ENCODE measurements at places on chromosomes 5 and 9. TPM values are rescaled to one million over a fixed set of nuclear protein-coding genes. Genes with fewer than 3 reads are reported as not detected.

GRCh38 chr5:91024727-91025126 is 358.4 kb downstream of the ARRDC3 start:
- no peak overlapping the region for H3K27ac ChIP-seq
- H3K4me1 ChIP-seq, result no peaks in the 10 kb centered on the region
- no peak for DNase-seq
- no peak overlapping the region for H3K4me3 ChIP-seq

GRCh38 chr9:83432104-83432627 is 106.0 kb downstream of the FRMD3 start:
- peak; percentile 69 for DNase-seq
- H3K4me3 ChIP-seq, result no peak overlapping the region
- peak overlapping the region; percentile 70 for H3K27ac ChIP-seq
- peaks cover 10% of the 10 kb centered on the region for H3K4me1 ChIP-seq

DNA sequence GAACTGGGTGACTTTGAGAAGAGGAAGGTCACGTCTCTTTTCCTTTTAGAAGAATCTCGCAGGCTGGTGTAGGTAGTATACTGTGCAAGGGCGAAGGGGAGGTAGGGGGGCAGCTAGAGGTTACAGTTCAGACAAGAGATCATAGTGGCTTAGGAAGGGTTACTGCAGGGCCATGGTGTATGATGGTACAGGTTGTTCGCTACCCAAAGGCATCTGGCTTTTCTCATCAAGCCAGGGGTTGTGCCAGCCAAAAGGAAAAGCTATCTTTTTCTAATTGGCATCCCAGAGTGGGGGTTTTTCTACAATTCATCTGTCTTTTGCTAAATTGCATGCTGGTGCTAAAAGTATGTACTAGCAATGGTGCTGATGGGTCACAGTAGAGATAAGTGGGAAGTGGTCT is 22.8 kb downstream of the MAMDC2 start:
- DNase-seq, result no peak
- no peak overlapping the region for H3K4me3 ChIP-seq
- H3K4me1 ChIP-seq, result no peaks in the 10 kb centered on the region
- H3K36me3 ChIP-seq, result no peaks in the 10 kb centered on the region

PCDHA1 gene
- total RNA-seq, result not detected

DNA sequence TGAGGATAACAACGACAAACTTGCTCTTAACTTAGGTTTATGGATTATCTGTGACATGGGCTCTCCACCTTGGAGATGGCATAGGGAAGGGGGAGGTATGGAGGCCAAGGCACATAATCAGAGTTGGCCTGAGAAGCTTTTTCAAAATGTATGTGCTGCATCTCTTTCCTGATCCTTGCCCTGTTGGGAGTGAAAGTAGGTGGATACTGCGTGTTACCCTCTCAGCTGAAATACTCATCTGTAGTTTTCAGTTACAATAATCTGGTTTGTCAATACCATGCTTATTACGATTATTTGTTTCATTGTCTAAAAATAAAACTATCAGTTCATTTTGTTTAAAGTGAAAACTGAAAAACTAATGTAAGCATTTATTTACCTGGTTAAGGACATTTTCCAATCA is 86.7 kb downstream of the SLC44A1 start:
- DNase-seq, result no peak
- H3K4me1 ChIP-seq, result peaks cover 14% of the 10 kb centered on the region
- H3K36me3 ChIP-seq, result peaks cover under 1% of the 10 kb centered on the region
- H3K27me3 ChIP-seq, result no peaks in the 10 kb centered on the region

FOXI1 gene
- not detected for total RNA-seq

TERT gene
- total RNA-seq, result not detected

DNA sequence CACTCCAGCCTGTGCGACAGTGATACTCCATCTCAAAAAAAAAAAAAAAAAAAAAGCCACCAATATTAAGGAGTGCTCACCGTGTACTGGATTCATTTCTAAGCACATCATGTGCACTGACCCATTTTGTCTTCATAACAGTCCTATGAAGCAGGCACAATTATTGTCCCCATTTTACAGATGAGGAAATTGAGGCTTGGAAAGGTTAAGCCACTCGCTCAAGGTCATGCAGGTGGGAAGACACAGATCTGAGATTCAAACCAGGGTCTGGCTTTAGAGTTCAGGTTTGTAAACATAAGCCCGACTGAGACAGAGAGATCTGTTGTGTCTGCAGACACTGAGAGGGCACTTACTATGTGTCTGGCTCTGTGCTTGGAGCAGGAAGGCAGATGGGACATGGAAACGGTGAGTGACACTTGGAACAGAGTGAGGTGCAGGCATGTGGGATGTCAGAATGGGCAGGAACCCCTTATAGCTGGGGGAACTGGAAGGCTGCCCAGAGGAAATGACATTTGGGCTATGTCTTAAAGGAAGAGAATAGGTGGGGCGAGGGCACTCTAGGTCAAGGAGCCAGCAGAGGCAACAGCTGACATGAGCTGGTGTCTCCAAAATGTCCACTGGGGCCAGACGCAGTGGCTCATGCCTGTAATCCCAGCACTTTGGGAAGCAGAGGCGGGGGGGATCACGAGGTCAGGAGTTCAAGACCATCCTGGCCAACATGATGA is 69.9 kb downstream of the STK10 start:
- no peak for DNase-seq
- H3K36me3 ChIP-seq, result peaks cover 15% of the 10 kb centered on the region
- H3K4me1 ChIP-seq, result peaks cover 38% of the 10 kb centered on the region
- no peaks in the 10 kb centered on the region for H3K27me3 ChIP-seq
- H3K27ac ChIP-seq, result peak overlapping the region; percentile 39
- no peak overlapping the region for H3K4me3 ChIP-seq

CTXN3 gene
- not detected for total RNA-seq

GRCh38 chr5:113167985-113168384 is 191.4 kb downstream of the DCP2 start:
- peaks cover 47% of the 10 kb centered on the region for H3K4me1 ChIP-seq
- H3K27ac ChIP-seq, result no peak overlapping the region
- no peak for DNase-seq

- H3K27ac ChIP-seq, result no peak overlapping the region
- no peaks in the 10 kb centered on the region for H3K36me3 ChIP-seq
- no peaks in the 10 kb centered on the region for H3K27me3 ChIP-seq
Measured at GRCh38 chr5:18507114-18507513, 872.9 kb downstream of the TAF11L14 start.

- peaks cover 37% of the 10 kb centered on the region for H3K27me3 ChIP-seq
- no peaks in the 10 kb centered on the region for H3K36me3 ChIP-seq
- no peak overlapping the region for H3K4me3 ChIP-seq
- DNase-seq, result no peak
- H3K4me1 ChIP-seq, result no peaks in the 10 kb centered on the region
Measured at GRCh38 chr9:114516913-114517312, 11.6 kb upstream of the WHRN start.

GRCh38 chr5:36584009-36584875 is 22.2 kb upstream of the SLC1A3 start:
- H3K27ac ChIP-seq, result no peak overlapping the region
- H3K27me3 ChIP-seq, result no peaks in the 10 kb centered on the region
- H3K4me3 ChIP-seq, result no peak overlapping the region
- H3K4me1 ChIP-seq, result no peaks in the 10 kb centered on the region
- no peak for DNase-seq

DNA sequence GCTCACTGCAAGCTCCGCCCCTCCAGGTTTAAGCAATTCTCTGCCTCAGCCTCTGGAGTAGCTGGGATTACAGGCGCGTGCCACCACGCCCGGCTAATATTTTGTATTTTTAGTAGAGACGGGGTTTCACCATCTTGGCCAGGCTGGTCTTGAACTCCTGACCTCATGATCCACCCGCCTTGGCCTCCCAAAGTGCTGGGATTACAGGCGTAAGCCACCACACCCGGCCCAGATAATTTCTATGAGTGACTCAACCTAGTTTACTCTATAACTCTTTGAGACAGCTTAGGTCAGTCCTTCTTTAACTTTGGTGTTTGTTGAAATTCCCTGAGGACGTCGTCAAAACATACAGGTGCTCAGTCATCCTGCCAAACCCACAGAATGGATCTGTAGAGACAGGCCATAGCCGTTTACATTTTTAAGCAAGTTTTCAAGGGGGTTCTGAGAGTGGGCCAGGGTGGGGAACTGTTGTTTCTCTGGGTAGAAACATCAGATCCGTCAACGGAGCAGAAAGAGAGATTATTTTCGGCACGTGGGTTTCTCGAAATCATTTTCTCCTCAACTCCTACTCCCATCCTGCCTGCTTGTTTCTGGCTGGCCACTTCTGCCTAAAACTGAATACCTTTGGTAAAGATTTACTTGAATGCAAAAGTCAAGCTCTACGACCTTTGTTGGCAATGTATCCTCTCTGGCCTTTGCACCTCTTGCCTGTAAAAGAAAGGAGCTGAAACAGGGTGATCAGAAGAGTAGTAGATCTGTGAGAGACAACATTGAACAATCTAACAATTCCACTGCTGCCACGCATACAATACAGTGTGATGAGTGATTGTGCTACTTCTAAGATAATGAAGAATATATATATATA is 6.0 kb upstream of the BOD1 start:
- H3K36me3 ChIP-seq, result no peaks in the 10 kb centered on the region
- no peak overlapping the region for H3K4me3 ChIP-seq

- peaks cover 5% of the 10 kb centered on the region for H3K4me1 ChIP-seq
- H3K27me3 ChIP-seq, result peaks cover 7% of the 10 kb centered on the region
- no peak overlapping the region for H3K4me3 ChIP-seq
- DNase-seq, result peak; percentile 73
- no peak overlapping the region for H3K27ac ChIP-seq
Measured at GRCh38 chr5:1161833-1162229, 39.6 kb upstream of the SLC6A19 start.

DNA sequence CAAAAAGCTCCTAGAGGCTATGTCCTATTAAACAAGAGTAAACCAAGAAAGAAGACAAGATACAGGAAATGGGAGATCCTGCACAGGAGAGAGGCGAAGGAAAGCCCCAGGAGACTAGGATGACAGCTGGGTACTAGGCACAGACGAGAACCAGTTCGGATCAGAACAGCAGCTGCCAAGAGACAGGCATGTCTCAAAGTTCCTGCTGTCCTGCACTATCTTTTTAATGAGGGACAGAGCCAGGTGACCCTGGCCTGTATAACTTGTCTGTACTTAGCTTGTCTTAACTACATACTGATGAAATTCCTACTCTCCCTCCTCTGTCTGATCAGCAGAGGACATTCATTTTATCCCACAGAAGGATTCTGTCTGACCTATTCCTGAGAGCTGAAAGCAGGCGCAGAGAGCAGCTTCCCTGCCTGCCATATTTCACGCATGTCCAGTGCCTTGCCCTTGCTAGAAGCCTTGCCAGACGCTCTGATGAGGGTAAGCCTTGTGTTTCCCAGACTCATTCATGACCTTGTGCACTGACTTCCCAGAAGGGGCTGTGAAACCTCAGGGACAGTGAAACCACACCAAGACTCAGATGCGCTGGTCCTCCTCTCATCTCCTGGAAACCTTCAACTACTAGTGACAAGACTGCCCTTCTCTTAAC is 24.7 kb downstream of the TSC1 start:
- H3K27ac ChIP-seq, result peak overlapping the region; percentile 45
- H3K36me3 ChIP-seq, result peaks cover 4% of the 10 kb centered on the region
- H3K4me1 ChIP-seq, result no peaks in the 10 kb centered on the region
- no peaks in the 10 kb centered on the region for H3K27me3 ChIP-seq

SV2C gene
- total RNA-seq, result not detected

DNA sequence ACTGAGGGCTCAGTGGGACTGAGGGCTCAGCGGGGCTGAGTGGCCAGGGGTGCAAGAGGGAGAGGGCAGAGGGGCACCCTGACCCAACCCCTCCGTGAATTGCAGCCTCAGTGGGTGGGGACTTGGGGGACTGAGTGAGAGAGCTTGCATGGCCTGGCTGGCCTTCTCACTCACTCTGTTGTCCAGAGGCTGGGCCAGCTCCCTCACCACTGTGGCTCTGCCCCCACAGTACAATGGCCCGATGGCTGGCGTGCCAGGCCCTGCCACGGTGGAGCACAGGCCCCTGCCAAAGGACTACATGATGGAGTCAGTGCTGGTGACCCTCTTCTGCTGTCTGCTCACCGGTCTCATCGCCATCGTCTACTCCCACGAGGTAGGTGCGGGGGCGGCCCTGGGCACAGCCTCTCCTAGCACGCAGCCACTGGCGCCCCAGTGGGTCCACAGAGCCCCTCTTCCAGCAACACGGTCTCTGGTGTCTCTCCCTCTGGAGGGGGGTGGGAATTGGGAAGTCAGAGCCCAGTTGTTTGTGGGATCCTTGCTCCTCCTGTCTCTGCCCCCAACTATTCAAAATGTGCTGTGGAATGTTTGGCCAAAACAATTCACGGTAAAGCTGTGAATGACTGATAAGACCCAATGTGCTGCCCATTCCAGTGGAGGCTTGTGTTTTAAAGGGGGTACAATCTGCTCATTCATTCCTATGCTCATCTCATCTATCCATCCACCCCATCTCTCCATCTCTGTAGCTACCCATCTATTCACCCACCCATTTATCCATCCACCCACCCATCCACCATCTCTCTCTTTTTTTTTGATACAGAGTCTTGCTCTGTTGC is 10.7 kb downstream of the PRRT1B start:
- H3K4me3 ChIP-seq, result no peak overlapping the region
- no peak overlapping the region for H3K27ac ChIP-seq
- peaks cover 40% of the 10 kb centered on the region for H3K27me3 ChIP-seq
- H3K4me1 ChIP-seq, result no peaks in the 10 kb centered on the region

- H3K27me3 ChIP-seq, result no peaks in the 10 kb centered on the region
- DNase-seq, result no peak
- no peak overlapping the region for H3K27ac ChIP-seq
- no peaks in the 10 kb centered on the region for H3K36me3 ChIP-seq
- no peaks in the 10 kb centered on the region for H3K4me1 ChIP-seq
- no peak overlapping the region for H3K4me3 ChIP-seq
Measured at GRCh38 chr5:111673891-111674626, 82.9 kb downstream of the NREP start.

ADAMTS6 gene
- total RNA-seq, result 3.3 TPM

DNA sequence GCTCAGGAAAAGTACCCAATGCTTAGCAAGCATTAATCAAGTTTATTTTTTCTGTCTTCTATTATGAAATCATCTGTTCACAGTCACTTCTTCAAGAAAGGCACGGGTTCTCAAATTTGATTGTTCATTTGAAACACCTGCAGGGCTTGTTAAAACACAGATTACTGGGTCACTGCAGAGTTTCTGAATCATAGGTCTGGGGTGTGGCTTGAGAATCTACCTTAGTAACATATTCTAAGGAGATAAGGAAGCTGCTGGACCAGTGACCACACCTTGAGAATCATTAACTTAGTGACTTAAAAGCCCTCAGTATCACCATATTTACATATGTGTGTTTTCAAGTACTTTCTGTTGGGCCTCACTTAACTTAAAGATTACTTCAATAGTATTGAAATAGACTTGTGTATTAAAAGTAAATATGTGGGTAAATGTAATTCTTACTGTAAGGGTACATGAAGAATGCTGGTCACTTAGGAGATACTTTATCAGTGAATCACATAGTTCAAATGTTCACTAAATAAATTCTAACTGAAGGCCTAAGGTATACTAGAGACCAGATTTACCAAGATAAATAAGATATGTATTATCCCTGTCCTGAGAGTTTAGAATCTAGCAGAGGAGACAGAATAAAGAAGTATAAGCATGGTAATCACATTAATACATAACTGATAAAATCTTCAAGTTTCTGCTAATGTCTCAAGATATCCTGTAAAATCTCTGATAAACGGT is 1342.1 kb upstream of the C9orf72 start:
- no peaks in the 10 kb centered on the region for H3K36me3 ChIP-seq
- no peaks in the 10 kb centered on the region for H3K4me1 ChIP-seq
- no peaks in the 10 kb centered on the region for H3K27me3 ChIP-seq
- DNase-seq, result no peak
